GM13977 (cell line): ENCODE measurements at places on chromosomes 1 and 21.

DNA sequence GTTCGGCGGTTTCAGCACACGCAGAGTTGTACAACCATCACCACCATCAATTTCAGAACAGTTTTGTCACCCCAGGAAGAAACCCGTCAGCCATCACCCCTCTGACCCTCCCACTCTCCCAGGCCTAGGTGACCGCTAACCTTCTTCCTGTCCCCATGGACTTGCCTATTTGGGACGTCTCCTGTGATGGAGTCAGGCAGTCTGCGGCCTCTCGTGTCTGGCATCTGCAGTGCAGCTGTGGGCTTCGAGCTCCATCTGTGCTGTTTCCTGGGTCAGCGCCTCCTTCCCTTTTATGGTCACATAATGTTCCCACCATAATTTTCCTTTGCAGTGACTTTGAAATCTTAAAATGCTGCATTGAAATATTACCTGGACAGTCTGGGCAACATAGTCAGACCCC lies 24.4 kb downstream of the SLC45A1 start:
- no peak for DNase-seq

- DNase-seq, result no peak
Measured at GRCh38 chr1:9422911-9423505, 116.3 kb upstream of the SLC25A33 start.

DNA sequence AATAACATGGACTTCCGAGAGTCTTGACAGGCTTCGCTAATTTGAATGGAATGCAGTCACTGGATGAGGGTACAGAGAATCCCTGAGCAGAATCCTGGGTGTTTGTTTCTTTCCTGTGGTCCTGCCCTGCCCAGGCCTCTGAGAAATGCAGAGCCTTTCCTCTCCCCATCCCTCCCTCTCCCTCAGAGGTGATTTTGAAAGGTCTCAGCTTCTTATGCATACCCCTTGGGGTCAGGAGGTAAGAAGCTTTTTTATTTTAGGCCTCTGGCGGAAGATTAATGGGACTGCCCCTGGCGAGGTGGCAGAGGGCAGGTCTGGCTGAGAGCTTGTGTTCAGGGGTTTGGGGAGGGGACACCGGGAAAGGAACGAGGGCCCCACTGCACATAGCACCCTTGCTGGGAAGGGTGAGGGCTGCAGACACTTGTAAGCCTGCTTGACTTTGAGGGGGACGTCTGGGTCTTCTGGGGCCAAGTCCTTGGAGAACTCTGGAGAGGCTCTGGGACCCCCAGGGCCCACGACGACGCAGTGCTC lies 116.5 kb upstream of the SLC45A1 start:
- DNase-seq, result no peak

- DNase-seq, result no peak
Measured at GRCh38 chr1:60657926-60658325, 424.4 kb upstream of the NFIA start.

DNA sequence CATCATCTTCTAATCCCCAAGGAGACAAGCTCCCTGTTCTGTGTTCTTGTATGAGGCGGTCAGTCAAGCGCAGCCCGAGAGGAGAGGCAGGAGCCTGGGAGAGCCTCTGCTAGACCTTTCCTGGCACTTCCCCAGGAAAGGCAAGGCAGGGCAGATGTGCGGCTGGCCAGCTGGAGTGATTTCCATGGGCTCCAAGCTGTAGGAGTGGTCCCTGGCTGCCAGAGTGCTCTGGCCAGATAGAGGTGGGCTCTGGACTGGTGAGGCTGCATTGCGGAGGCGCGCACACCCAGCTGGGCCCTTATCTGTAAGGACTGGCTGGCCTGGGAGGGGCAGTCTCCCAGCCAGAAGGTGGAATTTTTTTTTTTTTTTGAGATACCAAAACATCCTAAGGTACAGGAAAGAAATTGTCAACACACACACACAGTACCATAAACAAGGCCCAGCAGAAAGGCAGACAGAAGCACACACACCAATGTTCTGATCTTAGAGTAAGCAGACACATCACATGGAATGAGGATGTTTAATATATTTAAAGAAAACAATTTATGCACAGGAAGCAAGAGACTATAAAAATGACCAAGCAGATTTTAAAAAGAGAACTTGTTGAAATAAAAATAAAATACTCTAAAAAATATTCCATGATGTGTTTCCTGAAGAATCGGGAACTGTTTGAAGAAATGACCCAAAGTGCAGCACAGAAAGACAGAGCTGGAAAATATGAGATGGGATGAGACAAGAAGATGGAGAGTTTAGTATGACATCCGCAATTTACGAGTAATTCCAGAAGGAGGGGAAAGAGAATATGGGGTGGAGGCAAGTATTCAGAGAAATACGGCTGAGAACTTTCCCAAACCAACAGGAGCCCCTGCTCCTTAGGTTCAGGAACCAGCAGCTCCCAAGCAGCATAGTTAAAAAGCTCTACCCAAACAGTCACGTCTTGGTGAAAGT lies 13.4 kb downstream of the IBA57 start:
- no peak for DNase-seq

GRCh38 chr1:168053681-168054080 lies 83.0 kb downstream of the GPR161 start:
- DNase-seq, result no peak

DNA sequence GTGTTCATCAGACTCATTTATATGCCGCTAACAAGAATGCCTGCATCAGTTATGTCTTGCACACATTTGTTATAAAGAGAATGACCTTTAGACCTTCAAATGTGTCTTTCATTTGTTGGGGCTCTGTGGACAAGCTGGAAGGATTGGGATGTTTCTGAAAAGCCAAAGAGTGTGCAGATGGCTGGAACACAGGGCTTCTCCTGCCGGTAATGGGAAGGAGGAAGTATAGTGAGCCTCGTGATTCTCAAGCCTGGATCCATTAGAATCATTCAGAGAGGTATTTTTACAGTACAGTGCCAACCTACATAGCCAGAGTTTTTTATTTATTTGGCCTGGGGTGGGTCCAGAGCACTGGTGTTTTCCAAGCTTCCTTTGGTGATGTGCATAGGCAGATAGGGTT lies 40.6 kb upstream of the ATP1A1 start:
- no peak for DNase-seq

DNA sequence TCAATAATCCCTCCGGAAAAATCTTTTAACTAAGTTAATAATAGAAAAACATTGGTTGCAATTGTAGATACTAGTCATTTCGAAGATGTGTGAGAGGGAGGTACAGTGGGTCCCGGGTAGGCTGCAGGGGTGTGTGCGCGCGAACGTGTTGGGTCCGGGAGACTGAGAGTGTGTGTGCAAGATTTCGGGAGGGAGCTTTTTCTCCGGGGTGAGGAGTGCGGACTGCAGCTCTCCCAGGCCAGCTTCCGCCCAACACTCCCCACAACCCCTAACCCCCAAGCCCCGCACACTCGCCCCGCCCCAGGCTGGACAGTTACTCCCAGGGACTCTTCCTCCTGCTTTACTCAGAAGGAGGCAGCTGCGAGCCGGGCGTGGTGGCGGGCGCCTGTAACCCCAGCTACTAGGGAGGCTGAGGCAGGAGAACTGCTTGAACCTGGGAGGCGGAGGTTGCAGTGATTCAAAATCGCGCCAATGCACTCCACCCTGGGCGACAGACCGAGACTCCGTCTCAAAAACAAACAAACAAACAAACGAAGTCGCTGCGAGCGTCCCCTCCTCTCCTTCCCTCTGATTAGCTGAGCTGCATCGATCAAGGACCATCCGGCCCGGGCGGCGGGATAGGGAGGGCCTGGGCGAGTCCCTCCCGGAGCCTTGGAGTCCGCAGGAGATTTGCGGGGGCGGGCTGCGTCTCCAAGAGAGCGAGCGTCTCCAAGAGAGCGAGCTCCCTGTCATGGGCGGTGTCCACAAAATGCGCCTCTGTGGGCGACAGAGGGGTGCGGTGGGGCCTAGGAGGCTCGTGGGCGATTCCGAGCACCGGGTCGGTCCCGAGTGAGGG lies 28.3 kb upstream of the PPM1J start:
- no peak for DNase-seq

DNA sequence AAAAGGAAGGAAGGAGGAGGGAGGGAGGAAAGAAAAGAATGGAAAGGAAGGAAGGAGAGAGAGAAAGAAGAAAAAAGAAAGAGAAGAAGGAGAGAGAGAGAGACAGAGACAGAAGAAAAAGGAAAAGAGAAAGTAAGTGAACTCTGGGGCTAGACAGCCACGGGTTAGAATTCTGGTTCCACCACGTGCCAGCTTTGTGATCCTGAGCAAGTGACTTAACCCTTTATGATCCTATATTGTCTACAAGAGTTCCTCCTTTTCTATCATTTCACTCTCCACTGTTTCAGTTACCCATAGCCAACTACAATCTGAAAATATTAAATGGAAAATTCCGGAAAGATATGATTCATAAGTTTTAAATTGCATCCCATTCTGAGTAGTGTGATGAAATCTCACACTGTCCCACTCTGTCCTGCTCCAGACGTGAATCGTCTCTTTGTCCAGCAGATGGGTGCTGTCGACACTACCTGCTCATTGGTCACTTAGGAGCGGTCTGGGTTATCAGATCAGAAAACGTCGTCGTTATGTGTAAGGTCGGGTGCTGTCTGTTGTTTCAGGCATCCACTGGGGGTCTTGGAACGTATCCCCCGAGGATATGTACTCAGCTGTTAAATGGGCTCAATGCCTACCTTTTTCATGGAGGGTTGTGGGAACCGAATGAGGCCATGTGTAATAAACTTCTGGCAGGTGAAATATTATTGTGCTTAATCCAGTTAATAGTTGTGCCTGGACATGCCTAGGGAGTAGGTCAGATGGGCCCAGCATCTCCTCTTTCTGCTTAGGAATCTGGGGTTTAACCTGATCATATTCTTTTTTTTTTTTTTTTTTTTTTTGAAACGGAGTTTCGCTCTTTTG lies 19.1 kb downstream of the TMEM51 start:
- no peak for DNase-seq

GRCh38 chr21:45292399-45293219 lies 4.9 kb upstream of the POFUT2 start:
- peak; percentile 88 for DNase-seq

GRCh38 chr1:193322211-193322610 lies 135.8 kb upstream of the B3GALT2 start:
- no peak for DNase-seq

DNA sequence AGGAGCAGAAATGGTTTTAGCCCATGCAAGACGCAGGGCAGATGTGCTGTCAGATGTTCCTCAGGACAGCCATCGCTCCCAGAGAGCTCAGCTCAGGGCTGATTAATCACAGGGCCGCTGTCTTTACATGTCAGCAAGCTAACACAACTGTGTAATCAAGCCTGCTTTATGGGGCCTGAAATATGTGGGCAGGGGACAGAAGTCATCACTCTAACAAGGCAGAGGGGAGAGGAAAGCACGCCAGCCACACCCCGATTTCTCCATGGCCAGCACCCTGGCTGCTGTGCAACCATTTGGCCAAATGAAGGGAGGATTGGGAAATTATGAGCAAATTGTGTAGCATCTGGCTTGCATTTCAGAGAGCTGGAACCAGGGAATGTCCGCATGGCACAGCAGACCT lies 368.8 kb downstream of the NPHP4 start:
- no peak for DNase-seq

DNA sequence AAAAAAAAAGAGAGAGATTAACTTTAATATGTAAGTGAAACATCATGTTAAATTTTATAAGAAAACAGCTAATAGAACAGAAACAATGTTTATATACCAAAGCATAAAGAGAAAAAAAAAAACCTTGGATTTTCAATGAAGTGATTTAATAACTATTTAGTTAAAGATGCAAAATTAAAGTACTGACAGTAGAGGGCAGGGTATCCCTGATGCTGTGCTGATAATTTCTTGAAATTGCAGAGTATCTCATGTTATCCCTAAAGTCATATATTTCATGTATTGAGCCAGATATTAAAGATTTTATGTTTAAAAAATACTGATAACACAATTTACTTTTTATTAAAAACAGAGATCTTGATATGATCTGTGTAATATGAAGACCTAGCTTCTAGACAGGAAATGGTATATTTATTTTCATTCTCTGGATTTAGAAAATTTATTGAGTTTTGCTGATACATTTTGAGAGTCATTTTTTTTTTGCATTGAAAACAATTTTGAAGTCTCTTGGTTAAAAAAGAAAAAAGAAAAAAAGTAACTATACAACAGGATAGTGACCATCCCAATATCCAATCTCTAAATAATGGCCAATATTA lies 273.2 kb downstream of the USP25 start:
- no peak for DNase-seq

GRCh38 chr1:98130408-98130807 lies 209.6 kb upstream of the DPYD start:
- DNase-seq, result no peak

GRCh38 chr1:223329664-223330415 lies 34.1 kb downstream of the SUSD4 start:
- no peak for DNase-seq

DNA sequence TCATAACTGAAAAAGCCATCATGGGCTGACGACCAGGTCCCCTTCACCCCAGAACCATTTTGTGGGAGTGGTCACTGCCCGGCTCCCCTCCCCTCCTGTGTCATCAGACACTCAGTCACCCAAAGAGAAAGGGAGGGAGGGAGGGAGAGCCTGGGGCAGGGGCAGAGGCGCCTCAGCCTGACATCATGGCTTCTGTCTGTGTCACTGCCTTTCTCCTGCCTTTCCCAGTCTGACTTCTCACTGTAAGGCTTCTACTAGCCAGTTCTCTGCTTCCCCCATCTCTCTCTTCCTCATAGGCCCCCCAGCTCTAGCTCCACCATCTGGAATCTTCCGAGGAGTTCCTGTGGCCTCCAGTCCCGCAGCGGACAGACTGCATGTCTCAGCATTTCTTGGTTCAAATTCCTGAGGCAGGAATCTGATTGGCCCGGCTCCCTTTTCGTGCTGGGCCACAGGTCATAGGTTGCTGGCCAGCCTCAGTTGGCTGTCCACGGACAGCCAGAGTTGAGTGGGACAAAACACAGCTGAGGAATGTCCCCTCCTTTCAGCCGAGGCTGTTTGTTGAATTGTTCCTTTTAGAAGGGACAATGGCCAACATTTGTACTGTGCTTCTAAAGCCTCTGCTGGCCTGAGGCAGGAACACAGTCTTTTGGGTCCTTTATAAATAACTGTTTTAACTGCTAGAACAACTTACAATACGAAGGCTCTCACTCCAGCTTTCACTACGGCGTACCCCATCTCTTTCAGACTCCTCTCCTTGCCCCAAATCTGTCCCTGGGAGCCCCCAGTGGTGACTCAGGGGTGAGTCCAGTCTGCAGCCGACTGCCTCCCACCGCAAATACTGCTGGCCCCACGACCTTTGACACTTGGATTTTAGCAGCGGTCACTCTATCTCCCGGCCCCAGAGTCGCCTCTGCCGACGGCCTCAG lies 18.7 kb upstream of the KANK4 start:
- no peak for DNase-seq
